GM13976 (cell line): ENCODE measurements at places on chromosomes 4 and X.

DNA sequence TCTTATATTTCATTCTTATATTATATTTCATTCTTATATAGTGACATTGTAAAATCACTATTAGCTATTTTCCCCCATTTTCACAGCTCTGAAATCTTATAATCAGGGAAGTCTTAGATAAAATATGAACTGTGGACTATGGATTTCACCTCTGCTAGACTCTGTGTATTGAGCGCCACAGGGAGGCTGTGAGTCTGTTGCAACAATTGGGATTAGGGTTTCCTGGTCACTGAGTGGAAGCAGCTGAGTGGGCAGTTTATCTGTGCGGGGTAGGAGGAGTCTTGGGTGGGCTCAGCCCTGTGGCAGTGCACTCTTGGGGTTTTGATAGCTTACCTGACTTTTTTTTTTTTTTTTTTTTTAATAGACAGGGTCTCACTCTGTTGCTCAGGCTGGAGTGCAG, 249.5 kb downstream of the PTTG2 start:
- DNase-seq, result no peak

- no peak for DNase-seq
Observed at GRCh38 chrX:148811236-148811635, 310.8 kb downstream of the AFF2 start.

- DNase-seq, result no peak
Observed at GRCh38 chr4:144903953-144904711, 193.9 kb downstream of the ANAPC10 start.

GRCh38 chr4:85824166-85824945, 349.4 kb downstream of the ARHGAP24 start:
- DNase-seq, result no peak

- DNase-seq, result no peak
Observed at GRCh38 chr4:70538869-70539268, 20.5 kb downstream of the AMTN start.

DNA sequence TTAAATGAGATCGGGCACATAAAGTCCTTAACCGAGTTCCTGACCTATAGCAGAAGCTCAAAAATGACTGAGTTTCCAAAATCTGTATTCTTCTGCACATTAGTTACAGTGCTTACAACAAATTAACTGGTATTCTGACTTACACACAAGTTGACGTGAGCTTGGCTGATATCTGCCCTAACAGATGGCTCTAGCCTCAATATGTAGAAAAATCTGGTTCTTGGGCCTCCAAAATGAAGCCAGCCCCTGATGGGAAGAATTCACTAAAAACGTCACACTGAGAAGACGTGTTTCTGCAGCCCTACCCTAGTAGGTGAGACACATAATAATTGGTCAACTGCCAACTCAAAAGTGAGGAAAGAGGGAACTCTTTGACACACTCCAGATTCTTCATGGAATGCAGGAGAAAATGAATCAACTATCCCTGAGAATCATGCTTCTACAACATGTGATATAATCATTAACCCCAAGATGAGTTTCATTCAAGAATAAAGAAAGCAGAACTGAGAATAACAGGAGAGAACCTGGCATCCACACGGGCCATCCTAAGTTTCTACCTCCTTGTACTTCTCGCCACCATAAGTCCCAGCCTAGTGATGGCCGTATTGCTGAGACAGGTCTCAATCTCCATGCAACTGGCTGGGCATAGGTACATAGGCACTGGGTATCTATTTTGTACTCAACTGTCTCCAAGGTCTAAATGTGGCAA, 8.2 kb downstream of the STX18 start:
- DNase-seq, result no peak

GRCh38 chr4:88447371-88448095, 9.4 kb upstream of the HERC5 start:
- no peak for DNase-seq

GRCh38 chr4:76886214-76886613, 11.7 kb downstream of the SOWAHB start:
- DNase-seq, result no peak

GRCh38 chr4:122533841-122534240, 77.3 kb upstream of the IL2 start:
- no peak for DNase-seq

GRCh38 chrX:110287605-110288004, 30.3 kb downstream of the AMMECR1 start:
- DNase-seq, result no peak

GRCh38 chr4:52701207-52701606, 42.1 kb upstream of the USP46 start:
- DNase-seq, result peak; percentile 30

- no peak for DNase-seq
Observed at GRCh38 chrX:115226929-115227328, 7.0 kb downstream of the LRCH2 start.

- no peak for DNase-seq
Observed at GRCh38 chr4:13493793-13494192, 9.7 kb upstream of the RAB28 start.

- no peak for DNase-seq
Observed at GRCh38 chr4:104693601-104694201, 199.0 kb upstream of the CXXC4 start.

DNA sequence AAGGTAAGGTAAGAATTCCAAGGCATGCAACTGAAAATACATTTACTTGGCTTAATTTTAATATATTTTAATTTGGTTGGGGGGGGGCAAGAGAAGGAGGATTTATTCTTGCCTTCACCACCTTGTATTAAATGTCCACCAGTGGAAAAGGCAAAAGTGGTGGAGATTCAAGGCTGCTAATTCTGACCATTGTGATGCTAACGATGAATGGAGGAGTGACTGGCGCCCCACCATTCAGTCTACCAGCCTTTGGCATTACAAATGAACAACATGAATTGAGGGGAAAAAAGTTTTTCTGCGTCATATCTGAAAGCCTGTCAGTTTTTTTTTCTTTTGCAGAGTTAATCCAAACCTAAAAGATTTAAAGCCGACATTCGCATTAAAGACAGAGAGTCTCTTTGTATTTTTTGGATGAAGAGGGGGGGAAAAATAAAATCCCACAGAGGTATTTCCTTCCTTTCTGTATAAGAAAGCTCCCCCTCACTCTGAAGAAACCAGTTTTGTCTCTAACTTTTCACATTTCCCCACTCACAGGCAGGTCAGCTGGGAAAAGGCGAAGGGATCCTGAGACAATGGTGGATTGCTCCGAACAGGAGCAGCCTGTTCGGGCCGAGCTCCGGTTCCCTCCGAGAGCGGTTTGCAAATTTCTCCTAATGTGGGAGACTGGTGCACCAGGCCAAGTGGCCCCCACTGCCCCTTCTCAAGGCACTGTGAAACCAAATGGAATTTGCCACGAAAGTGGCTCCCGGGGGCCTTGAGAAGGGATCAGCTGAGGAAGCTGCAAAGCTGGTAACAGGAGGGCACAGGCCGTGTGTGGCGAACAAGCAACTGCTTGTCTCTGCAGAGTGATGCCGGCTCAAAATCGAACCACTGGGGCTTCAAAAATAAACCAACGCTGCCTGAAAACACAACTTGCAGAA, 28.1 kb downstream of the SHISA3 start:
- DNase-seq, result no peak

DNA sequence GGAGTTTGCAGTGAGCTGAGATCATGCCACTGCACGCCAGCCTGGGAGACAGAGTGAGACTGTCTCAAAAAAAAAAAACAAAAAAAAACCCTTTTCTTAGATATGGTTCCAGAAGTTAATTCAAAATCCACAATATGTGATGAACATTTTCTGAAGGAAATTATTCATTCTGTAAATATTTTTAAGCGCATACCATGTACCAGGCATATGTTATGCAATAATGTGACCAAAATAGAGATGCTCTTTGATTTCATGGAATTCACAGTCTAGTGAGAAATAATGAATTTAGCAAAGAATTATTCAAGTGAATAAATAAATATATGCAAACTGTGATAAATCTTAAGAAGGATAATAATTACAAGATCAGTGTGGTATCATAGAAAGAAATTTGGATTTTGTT, 174.7 kb downstream of the GC start:
- DNase-seq, result no peak

DNA sequence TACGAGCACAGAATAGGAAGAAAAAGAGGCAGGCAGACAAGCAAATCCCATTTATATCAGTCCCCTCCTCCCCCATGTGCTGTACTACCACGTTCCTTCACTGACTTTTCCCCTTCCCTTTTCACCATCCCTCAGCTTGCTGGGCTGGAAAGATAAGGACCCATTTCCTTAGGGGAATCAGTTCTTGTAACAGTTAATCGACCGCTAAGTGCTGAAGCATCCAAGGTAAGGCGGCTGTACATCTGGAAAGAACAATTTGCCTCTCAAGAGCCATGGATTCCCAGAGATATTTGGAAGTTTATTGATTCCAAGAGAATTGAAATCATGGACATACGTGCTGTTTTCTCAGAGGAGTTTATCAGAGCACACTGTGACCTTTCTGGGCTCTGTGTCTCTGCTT, 1688.0 kb downstream of the STIM2 start:
- no peak for DNase-seq

GRCh38 chrX:3195845-3196244, 150.6 kb downstream of the MXRA5 start:
- no peak for DNase-seq

DNA sequence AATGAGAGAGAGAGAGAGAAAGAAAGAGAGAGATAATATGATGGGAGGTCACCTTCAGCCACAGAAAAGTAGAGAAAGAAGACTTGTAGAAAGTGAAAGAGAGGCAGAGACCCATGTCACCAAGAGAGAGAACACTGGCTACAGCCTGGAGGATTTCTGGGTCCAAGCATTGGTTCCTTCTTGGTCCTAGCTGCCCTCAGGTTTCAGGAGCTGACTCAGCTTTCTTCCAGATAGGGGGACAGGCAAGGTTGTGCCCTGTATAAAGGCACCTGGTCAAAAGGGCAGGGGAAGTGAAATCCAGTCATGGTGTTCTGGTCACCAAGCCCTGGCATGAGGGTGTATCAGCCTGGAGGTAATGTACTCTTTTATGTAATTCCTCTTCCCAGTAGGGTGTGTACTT, 47.5 kb upstream of the XK start:
- DNase-seq, result no peak

DNA sequence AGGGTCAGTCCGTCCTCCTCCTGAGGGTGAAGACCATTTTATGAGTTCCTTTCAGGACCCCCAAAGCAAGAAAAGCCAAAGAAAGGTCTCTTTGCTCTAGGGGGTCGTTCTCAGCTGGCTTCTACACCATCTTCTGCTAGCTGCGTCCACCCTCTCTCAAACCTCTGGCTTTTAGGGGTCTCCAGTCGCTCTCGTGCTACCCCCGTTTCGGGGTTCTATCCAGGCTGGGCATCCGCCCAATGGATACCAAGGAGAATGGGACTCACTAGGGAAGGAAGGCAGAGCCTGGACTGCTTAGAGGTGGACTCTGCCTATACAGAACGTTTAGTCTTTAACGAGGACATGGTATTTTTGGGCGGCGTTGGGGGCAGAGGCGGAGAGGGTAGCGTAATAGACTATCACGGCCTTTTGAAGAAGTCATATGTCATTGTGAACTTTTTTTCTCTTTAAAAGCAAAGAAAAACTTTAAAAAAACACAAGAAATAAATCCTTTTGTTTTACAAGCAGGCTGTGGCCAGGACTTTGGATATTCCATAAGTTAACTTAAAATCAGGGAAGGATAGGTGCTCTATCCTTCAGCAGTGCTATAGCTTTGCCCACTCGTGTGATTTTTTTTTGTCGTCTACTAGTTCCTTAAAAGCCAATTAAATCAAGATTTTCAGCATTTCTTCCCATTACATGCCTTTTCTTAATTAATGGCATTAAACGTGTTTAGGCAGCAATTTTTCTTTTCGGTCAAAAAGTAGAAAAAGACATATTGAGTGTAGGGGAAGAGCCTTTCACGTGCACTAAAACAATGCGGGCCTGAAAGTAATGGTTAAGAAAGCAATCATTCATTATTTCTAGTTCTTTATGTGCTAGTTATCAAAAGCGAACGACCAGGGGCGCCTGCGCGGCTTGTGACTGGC, 7.2 kb upstream of the PITX2 start:
- DNase-seq, result no peak

- no peak for DNase-seq
Observed at GRCh38 chr4:116885579-116885978, 199.8 kb downstream of the TRAM1L1 start.

GRCh38 chr4:82583897-82584587, 22.3 kb upstream of the TMEM150C start:
- DNase-seq, result no peak

DNA sequence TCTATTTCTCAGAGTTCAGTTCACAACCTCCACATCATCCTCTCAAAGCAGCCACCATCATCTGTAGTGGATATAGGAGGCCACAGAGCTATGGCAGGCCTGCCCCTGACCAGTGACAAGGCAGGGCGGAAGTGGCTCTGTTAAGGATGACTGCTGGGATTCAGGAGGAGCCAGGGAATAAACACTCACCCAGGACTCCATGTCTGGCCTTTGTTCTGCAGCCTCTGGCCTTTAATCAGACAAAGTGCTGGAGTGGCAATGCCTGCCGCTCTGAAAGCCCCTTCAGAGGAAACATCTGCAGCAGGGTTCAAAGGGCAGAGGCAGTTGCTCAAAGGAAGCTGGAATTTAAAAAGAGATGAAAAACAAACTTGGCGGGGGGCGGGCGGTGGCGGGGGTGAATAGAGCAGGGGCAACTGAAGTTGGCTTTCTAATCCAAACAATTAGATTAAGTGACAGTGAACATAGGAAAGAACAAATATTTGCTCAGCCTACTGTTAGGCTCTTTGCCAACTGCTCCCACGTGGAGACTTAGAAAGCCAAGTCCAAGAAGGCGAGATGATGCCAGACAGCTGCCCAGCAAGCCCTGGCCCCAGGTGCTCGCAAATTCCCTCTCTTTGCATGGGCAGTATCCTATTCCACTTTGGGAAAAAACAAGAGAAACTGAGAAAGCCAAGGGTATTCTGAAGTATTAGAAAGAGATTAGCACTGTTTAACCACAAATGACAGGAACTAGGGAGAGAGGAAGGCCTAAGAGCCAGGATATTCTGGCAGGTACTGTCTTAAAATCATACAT, 5.5 kb downstream of the MPP1 start:
- DNase-seq, result no peak

- no peak for DNase-seq
Observed at GRCh38 chr4:128452415-128452814, 164.8 kb upstream of the PGRMC2 start.

- no peak for DNase-seq
Observed at GRCh38 chr4:26459756-26460530, 30.3 kb downstream of the CCKAR start.

GRCh38 chr4:186149872-186150271, 41.5 kb upstream of the CYP4V2 start:
- DNase-seq, result no peak
